ENCODE measurements at places on chromosomes 11 and 22.

DNA sequence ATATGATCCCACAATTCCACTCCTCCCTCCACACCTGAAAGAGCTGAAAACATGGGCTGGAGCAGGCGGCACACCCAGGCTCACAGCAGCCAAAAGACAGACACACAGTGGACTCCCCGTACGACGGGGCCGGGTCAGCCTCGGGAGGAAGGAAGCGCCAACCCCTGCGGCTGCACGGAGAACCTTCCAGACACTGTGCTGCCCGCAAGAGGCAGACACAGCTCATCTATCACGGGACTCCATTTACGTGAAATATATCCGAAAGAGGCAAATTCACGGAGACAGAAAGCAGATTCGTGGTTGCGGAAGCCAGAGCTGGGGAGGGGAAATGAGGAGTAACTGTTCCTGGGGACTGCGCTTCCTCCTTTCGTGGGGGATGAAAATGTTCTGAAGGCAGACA, 165.0 kb downstream of the BRD1 start:
- no peak for DNase-seq

- no peak for DNase-seq
Measured at GRCh38 chr11:60844045-60844869, 2.3 kb downstream of the CCDC86 start.

- no peak for DNase-seq
Measured at GRCh38 chr11:121722431-121723245, 269.9 kb upstream of the SORL1-AS1 start.

- no peak for DNase-seq
Measured at GRCh38 chr11:81245791-81246190, 1487.9 kb downstream of the FAM181B start.

- no peak for DNase-seq
Measured at GRCh38 chr11:119668676-119669075, 60.3 kb downstream of the NECTIN1 start.

DNA sequence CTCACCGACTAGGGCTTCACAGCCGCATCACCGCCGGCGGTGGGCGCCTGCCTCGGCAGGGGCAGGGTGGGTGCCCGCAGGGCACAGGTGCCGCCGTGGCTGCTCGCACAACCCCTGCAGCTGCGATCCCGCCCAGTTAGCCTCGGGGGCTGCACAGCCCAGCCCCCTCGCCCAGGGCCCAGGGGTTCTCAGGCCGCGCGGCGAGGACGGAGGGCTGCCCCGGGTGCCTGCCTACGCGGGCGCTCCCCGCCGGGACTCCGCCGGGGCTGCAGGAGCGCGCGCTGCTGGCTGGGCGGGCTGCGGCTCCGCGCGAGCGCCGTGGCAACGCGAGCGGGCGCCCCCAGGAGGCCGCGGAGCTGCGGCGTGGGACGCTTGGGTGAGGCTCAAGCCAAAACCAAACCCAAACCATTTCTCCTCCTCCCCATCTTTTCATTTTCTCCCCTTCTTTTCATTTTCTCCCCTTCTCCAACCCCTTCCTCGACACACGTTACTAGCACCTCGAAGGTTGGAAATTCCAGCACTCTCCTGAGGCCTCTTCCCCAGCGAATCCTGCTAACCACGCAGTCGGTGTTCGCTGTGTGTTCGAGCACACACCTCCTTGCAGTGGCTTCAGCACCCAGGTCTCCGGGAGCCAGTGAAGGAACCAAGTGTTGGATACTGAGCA, at the start of gene MICAL3:
MICAL3 (minus strand) TSS at position 286 of the 664 bp plus-strand sequence. CDS start 117,749 bp downstream, outside the sequence.
- peak; percentile 24 for DNase-seq

DNA sequence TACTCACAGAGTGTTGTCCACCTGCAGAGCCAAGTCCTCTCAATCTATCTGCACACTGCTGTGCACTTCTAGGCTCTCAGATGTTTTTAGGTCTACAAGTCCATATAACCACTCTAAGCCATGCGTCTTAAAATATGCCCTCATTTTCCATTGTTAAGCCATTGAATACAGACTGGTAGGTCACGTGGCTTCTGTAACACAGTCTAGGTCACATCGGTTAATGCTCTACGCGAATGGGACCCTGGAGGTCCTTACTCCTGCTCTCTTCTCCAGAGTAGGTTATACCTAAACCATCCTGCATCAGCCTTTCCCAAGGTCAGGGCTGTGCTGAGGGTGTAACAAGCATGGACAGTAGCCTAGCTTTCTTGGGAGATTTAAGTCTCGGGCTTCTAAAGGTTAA, 819 bp downstream of the JAML start:
- peak; percentile 60 for DNase-seq

DNA sequence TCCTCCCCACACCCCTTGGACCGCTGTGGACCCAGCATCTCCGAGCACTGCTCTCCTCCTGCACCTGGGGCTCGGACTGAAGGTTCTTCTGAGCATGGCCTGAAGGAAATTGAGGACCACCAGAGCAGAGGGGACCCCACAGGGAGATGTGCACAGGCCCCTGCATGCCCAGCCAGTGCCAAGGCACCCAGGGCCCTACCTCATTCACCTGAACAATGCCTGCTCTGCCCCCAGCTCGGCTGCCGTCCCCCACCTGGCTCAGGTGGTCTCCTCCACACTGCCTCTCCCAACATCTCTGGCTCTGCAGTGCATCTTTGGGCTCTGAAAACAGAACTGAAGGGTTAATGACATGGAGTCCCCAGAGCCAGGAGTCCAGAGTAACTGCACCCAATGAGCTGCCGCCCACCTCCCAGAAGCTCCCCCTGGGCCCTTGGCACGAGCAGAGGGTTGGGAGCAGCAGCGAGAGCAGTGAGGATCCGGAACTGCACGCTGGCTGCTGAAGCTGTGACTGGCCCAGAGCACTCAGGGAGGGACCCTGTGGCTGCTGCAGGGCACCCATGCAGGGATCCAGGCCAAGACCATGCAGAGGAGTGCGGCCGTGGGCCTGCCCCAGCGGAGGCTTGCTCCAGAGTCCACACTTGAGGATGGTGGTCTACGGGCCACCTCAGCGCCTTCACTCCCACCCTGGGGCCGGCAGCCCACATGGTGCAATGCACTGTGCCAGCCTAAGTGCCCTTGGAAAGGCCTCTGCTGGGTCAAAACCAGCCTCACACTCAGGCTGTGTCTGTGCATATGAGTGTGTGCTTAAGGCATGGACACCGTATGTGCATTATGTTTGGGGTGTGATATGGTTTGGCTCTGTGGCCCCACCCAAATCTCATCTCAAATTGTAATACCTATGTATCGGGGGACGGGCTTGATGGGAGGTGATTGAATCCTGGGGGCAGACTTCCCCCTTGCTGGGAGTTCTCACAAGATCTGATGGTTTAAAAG, 686.1 kb downstream of the TBC1D22A start:
- DNase-seq: no peak

GRCh38 chr11:22192642-22193347, at the start of gene ANO5:
Gene ANO5, plus strand, starts transcription at chr11:22193085. Its CDS starts 408 bp downstream, at chr11:22193493.
- peak; percentile 10 for DNase-seq

DNA sequence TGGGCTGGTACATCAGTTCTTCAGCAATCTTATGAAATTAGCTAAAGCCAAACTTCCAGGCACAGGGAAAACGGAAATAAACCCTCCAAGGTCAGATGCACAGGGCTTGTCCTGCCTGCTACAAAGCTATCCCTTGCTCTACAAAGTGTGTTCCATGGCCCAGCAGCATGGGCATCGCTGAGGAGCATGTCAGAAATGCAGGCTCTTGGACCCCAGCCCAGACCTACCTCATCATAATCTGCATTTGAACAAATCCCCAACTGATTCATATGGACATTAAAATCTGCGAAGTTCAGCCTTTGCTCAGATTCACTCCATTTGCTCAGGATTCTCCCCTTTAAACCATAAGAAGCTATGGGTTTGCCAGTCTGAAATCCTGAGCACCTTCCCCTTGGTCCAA, 129.7 kb upstream of the CSNK2A3 start:
- DNase-seq: no peak

DNA sequence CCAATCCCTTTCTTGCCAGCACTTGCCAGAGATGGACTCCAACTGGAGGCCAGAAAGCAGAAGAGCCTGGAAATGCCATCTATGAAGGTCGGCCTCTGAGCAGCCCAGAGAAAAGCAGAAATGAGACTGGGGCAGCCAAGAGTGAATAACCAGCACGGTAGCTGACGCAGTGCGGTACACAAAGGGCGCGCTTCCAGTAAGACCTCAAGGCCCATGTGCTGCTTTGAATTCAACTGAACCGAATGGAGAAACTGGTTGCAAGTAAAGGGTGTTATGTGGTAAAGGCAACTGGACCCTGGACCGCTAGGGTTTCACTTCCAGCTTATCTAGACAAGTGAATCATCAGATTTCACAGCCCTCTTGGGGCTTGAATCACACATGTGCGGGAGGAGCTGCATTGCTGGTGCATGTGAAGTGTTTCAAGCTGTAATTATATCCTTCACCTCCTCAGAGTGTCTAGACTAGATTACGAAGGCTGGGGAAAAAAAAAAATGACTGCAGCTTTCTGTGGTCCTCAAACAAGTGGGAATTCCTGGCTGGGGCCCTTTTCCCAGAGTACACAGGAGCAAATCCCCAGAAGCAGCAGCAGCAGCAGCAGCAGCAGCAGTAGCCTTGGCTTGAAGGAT, 128.9 kb downstream of the CCDC34 start:
- no peak for DNase-seq

DNA sequence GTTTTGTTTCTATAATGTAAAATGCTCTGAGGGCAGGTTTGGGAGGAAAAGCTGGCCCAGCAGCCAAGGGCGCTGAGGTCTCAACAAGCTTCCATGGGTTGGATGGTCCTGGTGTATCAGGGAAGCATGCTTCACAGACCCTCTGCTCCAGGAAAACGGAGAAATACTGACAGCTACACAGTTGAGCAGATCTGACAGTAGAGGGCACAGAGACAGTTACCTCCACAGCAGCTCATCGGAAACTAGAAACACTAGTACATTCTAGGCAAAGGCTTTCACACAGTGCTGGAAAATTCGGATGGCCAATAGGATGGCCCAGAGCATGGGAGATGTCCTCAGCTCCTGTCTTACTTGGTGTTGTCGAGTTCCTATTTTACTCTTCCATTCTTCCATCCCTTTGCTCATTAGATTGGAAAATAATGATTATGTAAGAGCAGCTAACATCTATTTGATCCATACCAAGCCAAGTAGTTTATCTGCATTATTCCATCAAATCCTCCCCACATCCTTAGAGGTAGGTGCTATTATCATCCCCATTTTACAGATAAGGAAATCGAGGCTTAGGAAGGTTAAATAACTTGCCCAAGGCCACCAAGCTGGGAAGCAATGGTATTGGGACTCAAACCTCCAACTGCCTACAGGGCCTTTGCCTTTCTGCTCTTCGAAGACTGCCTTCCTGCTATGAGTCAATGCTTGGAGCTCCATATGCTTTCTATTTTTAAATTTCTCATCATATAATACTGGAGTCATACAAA, 28.3 kb downstream of the LMO2 start:
- no peak for DNase-seq

DNA sequence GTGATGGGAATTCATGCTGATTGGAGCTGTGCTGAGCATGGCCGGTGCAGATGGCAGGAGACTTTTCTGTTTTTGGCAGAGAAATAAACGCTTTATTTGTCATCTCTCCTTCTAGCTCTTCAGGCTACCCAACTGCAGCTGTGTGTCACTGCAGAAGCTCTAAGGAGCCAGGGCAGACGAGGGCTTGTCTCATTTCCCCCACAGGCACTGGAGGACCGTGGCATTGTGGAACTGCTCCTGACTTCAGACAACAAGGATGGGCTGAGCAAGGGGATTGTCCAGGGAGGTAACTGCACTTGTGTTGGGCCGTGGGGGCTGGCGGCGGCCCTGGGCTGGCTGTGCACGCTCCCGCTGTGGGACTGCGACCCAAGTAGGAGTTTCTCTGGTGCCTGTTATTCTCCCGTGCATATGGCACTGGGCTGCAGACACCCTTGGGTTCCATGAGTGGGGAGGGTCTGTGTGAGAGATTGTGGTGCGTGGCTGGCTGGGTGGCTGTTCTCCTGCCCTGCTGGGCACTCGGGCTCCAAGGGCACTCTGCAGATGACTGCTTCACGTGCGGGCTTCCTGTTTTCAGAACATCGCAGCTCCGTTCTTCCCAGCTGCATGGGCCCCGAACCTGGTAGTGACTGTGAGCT, 27.2 kb downstream of the GLB1L2 start:
- DNase-seq: no peak

- DNase-seq: peak; percentile 19
Measured at GRCh38 chr11:125874556-125875124, 12.8 kb upstream of the HYLS1 start.

DNA sequence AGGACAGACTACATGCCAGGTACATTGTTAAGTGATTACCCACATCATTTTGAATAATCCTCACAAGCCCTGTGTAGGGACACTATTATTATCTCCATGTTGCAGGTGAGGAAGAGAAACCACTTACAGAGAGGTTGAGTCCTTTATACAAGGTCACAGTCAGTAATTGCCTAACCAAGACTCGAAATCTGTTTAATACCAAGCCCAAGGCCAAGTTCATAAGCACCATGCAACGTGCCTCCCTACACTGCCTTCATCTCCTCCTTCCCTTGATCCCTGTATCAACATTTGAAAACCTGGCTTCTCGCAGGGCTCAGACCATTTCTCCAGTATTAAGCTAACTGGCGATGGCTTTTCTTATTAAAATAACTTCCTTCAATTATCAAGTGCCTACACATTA, 41.7 kb upstream of the SEZ6L start:
- no peak for DNase-seq

DNA sequence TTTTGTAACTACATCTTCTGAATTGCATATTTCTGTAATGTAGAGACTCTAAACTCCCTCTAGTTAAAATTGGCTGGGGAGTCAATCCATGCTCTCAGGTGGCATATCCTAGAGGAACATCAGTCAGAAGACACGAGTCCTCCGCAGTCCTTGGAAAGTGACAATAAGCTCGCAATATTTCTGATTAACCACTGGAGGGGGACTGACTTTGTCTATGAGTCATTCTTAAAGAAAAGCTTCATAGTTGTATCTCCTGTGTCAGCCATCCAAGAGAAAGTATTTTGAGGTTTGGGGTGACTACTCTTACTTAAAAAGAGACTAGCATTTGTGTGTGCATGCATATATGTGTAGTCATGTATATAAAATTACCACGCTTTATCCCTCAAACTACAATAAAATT, 60.2 kb downstream of the SLN start:
- DNase-seq: no peak

DNA sequence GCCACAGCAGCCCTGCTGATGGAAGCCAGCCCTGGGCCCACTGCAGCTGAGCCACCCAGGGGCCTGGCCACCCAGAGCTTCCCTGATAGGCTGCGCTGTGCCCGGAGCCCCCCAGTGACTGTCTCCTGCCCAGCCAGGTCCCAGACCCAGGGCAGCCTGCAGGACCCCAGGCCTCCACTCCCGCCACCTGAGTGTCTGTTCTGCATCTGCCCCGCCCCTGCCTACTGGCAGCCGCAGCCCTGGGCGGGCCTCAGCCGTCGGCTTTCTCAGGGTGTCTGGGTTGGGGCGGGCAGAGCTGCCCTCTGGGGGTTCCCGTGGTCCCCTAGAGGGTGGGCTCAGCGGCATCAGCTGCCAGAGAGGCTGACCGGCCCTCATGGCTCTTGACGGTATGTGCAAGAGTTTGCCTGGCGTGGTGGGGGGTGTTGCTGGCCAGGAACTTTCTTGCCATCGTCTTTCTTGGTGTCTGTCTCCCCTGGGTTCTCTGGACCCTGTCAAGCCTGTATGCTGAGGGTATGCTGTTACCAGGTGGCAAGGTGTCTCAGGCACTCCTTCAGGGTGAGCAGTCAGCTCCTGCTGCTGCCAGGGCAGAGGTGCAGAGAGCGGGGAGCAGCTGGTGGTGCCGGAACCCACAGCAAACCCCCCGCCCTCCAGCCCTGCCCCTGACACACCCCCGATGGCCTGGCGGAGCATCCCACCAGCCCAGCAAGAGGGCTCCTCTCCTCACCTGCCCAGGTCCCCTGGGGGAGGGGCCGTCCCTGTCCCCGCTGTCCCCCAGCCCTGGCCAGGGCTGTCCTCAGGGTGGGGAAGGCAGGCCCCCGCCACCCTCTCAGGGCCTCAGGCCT, 12.2 kb upstream of the PIM3 start:
- no peak for DNase-seq

Data from T-helper 1 cell (primary cell).